ENCODE measurements at places on chromosomes 12 and 14. TPM values are rescaled to one million over a fixed set of nuclear protein-coding genes. Genes with fewer than 3 reads are reported as not detected.

Gene MYBPC1
- not detected for total RNA-seq

Gene ARF3
- 83.8 TPM for total RNA-seq

Gene SLC24A4
- total RNA-seq, result under 0.01 TPM

Gene PSMB11
- total RNA-seq, result not detected

Gene COX8C
- not detected for total RNA-seq

Gene LRRC9
- total RNA-seq, result not detected

Gene MLF2
- total RNA-seq, result 97.4 TPM

Gene RFLNA
- 5.8 TPM for total RNA-seq

Gene KSR2
- 1.7 TPM for total RNA-seq

Gene ANO4
- not detected for total RNA-seq

Gene BHLHE41
- total RNA-seq, result 0.07 TPM

Gene OTOGL
- total RNA-seq, result 5.3 TPM

Gene NRIP2
- not detected for total RNA-seq

Gene BEGAIN
- total RNA-seq, result 0.22 TPM

Gene IFNG
- total RNA-seq, result not detected

Gene TMEM233
- total RNA-seq, result 4.1 TPM

Gene C1QL4
- 0.13 TPM for total RNA-seq

Gene RNASE3
- total RNA-seq, result not detected

Gene SLC25A21
- 2.4 TPM for total RNA-seq

All from thoracic aorta endothelial cell (primary cell).